ENCODE measurements at places on chromosomes 16 and 17.
A peak's percentile ranks its signal among the peaks of the same experiment; 100 is the strongest.

- no peak for DNase-seq
Observed at GRCh38 chr16:80982646-80983045, 24.0 kb downstream of the CMC2 start.

GRCh38 chr17:68674029-68674925 is 73.1 kb upstream of the FAM20A start:
- DNase-seq: no peak

DNA sequence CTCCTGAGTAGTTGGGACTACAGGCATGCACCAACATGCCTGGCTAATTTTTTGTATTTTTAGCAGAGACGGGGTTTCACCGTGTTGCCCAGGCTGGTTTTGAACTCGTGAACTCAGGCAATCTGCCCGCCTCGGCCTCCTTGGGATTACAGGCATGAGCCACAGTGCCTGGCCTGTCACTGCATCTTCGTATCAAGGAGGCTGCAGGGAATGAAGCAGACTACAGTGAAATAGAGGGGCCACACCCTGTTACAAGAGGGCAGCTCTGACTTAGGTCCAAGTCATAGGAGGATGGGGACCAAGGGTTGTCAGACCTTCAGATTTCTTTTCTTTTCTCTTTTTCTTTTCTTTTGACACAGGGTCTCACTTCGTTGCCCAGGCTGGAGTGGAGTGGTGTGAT is 28.7 kb downstream of the FA2H start:
- no peak for DNase-seq

DNA sequence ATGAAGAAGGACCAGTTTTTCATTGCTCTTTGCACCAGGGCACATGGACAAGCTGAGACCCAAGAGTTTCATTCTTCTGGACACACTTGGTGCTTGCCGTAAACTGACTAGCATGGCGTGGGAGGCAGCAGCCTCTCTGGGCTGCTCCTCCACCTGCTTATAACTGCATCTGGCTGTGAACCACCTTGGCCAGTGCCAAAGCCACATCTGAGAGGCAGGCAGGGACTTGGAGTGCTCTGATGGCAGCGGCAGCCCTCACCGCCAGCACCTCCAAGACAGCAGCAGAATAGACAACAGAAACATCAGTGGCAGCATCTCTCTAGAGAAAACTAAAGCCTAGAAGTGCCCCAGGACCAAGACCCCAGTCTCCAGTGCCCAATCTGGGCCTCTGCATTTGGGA is 4.7 kb downstream of the KRT37 start:
- DNase-seq: no peak

- DNase-seq: no peak
Observed at GRCh38 chr16:87789437-87790291, 23.9 kb upstream of the KLHDC4 start.

GRCh38 chr17:51132964-51133319 is 12.3 kb upstream of the SPAG9 start:
- no peak for DNase-seq

- DNase-seq: no peak
Observed at GRCh38 chr17:44254361-44255095, 13.4 kb downstream of the SLC4A1 start.

DNA sequence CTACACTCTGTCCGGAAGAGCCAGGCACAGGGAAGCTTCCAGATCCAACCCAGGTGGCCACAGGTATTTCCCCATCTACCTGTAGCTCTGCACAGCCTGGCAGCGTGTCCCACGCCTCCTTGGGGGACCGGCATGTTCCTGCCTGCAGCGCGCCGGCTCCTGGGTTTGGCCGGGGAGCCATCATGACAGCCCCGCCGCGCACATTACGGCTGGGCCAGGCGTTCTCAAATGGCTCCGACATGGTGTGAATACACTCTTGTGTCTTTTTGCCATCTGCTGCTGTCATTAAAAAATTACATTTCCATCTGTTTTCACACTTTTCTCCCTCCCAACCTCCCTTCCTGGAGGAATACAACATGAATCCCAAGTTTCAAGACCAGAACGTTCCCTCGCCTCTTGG is 8.0 kb upstream of the GINS2 start:
- DNase-seq: no peak

- DNase-seq: peak; percentile 100
Observed at GRCh38 chr17:71423871-71424546, 696.8 kb upstream of the SOX9 start.

GRCh38 chr16:75254359-75254837 is 3.0 kb upstream of the BCAR1 start:
- no peak for DNase-seq

DNA sequence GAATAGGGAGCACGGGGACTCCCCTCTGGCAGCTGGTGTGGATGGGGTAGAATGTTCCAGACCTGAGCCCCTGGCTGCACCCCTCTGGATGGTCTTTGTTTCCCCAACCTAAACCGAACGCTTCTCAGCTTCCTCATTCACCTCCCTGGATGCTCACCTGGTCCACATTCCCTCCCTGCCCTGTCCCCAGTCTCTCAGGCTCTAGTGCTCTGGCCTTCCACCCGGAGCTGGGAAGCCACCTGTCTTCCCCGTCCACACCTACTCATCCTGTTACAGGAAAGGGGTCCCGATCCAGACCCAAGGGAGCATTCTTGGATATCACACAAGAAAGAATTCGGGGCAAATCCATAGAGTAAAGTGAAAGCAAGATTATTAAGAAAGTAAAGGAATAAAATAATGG is 73.5 kb downstream of the CYLD start:
- no peak for DNase-seq

GRCh38 chr16:73315645-73316044 is 267.7 kb upstream of the ZFHX3 start:
- no peak for DNase-seq

- no peak for DNase-seq
Observed at GRCh38 chr17:65072660-65073071, 16.1 kb upstream of the GNA13 start.

DNA sequence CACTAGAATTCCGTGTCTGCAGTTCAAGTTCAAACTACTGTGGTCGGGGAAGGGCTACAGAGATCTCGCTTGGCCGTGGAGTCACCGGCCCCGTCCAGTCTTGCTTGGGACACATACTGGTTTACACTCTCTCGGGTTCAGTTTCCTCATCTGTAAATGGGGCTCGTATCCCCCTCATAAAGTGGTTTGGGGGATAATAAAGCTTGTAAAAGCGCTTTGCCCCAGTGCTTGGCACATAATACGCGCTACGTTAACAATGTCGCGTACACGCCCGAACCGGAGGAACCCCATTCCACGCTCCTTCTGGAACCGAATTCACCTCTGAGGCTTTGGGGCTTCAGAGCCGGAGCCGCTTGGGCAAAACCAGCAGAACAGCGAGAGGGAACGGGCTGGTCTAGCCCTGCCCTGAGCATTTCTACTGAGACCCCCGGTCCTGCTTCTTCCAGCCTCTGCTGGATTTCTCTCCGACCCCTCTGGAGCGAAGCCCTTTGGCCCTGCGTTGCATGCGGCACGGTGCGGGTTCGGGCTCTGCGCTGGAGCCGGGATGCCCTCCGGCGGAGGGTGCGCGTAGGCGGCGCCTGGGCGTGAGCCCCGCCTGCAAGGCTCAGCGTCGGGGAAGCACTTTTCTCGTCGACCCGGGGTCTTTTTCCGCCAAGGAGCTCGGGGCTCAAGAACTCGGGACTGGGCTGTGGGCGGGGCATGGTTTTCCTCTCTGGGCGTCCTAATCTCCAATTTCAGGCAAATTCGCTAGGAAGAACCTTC is 26.1 kb upstream of the HOXB13 start:
- DNase-seq: no peak

DNA sequence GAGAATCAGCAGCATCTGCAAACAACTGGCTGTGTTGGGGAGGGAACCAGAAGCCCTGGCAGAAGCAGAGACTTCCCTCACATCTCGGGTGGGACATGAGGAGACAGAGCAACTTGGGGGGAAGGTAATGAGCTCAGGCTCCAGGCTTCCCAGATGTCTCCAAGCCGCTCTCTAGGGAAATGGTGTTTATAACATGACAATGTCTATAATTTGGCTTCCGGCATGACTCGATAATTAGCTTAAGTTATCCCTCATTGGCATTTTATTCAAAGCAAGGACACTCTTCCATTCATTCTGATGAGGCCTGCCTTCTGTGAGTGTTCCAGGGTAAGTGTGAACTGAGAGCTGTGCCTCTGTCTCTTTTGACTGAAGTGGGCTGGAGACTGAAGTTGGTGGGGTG is 14.7 kb upstream of the MLLT6 start:
- no peak for DNase-seq

DNA sequence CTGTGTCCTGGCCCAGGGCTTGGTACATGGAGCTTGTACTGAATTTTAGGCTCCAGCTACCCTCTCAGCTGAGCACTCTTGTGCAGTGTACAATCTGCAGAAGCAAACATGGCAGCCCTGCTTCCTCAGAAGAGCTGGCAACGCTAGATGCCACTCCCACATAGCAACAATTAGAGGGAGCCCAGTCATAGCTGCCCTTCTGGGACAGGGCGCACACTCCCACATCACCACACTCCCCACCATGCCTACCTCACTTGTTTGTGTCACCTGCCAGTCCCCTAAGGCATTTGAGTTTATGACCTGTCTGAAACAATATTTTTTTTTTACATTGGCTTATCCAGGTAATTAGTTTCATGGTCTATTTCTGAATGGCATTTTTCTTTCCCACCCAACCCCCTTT is 72.3 kb downstream of the C17orf67 start:
- no peak for DNase-seq

GRCh38 chr16:81369888-81370504 is 55.2 kb downstream of the GAN start:
- DNase-seq: no peak

- DNase-seq: no peak
Observed at GRCh38 chr17:48814504-48814903, 2.5 kb downstream of the TTLL6 start.

DNA sequence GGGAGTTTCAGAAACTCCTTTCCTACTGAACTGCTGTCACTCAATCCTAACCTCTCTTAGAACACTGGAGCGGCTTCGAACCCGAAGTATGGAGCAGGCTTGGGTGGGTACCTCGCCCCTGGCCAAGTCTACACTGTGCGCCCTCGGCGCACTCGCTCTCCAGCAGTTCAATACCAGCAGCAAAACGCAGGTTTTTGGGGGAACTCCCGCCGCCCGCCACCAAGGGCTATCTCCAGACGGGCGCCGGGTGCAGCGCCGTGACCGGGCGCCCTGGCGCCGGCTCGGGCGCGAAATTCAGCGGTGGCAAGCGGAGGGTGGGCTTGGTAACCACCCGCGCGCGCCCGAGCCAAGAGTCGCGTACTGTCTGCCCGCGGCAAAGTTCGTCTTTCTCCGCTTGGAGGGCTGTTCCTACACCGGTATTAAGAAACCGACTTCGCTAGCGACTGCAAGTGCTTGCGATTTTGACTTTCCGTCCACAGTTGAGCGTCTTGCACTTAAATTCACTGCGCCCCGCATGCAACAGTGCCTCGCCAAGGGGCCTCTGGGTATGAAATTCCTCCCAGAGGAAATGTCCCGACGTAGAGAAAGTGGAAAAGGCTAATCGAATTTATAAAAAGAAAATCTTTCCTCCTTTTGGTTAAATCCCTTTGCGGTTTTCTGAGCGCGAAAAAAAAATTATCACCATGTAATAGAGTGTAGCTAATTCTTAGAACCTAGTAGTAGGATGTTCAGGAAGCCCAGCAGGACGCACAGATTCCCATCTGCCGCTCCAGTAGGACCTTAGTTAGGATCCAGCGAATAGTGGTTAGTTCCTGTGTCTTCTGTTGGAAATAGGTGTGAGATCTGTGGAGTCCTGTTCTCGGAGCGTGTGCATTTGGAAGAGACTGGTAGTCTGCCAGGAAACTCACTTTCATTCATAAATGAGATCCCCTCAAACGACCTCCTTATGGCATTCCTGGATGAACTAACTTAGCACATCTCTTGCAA is 5.0 kb upstream of the SALL1 start:
- no peak for DNase-seq

DNA sequence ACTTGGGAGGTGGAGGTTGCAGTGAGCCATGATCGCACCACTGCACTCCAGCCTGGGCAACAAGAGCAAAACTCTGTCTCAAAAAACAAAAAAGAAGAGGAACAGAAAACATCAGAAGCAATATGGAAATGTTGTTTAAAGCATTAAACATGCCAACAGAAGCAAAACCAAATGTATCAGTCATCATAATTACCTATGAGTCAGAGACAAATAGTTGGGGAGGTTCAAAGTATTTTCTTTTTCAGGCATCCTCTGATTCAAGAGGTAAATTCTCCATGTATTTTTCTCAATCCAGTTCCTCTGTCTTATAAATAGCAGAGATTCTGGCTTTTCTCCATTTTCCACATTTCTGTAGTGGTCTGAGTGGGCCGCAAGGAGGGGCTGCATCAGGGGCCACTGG is 2.1 kb upstream of the TM4SF5 start:
- DNase-seq: no peak

DNA sequence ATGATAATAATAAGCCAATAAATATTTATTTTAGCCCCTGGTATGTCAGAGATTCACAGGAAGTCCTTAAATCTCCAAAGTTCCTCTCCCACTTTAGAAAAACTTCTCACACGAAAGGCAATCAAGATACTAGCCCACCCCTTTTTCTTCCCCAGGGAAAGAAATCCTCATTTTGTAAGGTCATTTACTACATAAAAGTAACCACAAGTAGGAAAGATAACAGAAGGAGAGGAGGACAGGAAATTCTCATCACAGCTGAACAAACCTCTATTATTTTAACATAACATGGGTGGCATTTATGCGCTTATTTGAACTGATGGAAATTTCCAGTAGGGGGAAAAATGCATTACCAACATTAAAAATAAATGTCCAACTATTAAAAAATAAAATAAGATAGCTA is 3.4 kb downstream of the FAM222B start:
- DNase-seq: no peak

DNA sequence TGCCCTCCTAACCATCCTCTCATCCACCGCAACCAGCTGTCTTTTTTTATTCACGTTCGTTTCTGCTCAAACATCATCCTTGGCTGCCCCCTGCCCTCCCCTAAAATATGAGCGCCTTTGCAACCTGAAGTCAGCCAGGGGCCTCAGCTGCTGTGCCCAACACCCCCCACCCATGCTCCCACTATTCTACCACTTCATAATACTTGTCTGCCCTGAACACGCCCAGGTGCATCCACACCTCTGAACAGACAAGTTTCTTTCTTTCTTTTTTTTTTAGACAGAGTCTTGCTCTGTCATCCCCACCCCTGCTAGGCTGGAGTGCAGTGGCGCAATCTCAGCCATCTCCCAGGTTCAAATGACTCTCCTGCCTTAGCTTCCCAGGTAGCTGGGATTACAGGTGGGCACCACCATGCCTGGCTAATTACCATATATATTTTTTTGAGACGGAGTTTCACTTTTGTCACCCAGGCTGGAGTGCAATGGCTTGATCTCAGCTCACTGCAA is 26.9 kb downstream of the CEP295NL start:
- no peak for DNase-seq

- DNase-seq: no peak
Observed at GRCh38 chr16:13061691-13062090, 160.3 kb downstream of the SHISA9 start.

DNA sequence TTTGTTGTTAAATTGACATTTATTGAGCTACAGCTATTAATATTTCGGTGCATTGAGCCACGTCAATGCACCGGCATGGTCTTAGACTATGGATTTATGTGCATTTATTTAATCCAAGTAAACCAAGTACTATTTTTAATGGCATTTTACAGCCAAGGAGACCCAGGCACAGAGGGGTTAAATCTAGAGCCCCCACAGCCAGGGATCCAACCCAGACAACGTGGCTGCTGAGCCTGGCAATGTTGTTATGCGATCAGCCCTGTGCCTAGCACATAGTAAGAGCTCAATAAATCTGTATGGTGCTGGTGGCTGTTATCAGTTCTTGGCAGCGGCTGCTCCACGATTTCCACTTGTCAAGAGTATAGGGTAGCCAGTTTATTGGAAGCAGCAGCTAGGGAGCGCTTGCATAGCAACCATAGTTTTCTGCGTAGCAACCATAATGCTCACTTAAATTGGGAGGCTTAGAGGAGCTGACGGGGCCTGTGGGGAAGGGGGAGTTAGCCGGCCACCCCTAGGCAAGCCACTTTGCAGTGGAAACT is 541 bp upstream of the RBBP6 start:
- DNase-seq: peak; percentile 83
